ENCODE measurements at places on chromosomes 11 and 22. TPM values are rescaled to one million over a fixed set of nuclear protein-coding genes. Genes with fewer than 3 reads are reported as not detected.

SLC6A5 gene
- not detected for total RNA-seq

NLRP10 gene
- total RNA-seq: not detected

ADAMTS8 gene
- not detected for total RNA-seq

APOBEC3C gene
- total RNA-seq: 6.6 TPM

SMPD1 gene
- total RNA-seq: 23.4 TPM

KREMEN1 gene
- 0.60 TPM for total RNA-seq

GLB1L2 gene
- 0.21 TPM for total RNA-seq

DNA sequence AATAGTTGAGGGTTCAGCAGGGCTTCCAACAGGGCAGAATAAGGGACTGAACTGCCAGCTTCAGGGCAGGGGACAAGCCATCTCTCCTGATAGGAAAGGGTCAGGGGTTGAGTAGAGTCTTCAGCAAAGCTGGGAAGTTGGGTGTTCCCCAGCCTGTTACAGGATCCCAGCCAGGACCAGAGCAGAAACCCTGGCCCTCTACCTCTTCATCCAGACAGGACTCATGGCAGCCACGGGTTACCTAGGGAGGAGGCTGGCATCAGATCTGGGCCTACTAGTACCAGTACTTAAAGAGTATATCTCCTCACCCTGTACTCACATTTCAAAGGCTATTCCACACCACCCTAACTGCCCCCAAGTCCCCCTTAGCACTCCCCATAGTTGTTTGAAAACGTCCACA is 2.4 kb upstream of the TAF10 start:
- no peak for DNase-seq

DNA sequence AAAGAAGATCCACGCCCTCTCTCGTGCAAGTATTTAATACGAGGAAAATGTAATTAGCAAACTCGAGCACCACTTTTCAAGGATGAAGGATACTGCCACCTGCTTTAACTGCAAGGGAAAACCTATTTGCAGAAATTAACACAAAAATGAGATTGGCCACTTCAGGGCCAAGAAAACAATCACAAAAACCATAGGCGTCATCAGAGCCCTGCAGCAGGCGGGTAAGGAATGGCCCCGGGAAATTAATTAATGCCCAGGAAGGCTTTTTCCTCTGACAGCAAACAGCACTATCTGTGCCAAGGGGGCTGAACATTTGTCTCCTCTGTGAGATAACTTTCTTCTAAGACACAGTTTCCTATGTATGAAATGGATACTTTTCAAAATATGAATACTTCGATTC is 255.7 kb downstream of the CTTN start:
- DNase-seq: no peak

- DNase-seq: no peak
These were observed 3.6 kb upstream of the ROBO3 start for GRCh38 chr11:124861670-124862069.

DNA sequence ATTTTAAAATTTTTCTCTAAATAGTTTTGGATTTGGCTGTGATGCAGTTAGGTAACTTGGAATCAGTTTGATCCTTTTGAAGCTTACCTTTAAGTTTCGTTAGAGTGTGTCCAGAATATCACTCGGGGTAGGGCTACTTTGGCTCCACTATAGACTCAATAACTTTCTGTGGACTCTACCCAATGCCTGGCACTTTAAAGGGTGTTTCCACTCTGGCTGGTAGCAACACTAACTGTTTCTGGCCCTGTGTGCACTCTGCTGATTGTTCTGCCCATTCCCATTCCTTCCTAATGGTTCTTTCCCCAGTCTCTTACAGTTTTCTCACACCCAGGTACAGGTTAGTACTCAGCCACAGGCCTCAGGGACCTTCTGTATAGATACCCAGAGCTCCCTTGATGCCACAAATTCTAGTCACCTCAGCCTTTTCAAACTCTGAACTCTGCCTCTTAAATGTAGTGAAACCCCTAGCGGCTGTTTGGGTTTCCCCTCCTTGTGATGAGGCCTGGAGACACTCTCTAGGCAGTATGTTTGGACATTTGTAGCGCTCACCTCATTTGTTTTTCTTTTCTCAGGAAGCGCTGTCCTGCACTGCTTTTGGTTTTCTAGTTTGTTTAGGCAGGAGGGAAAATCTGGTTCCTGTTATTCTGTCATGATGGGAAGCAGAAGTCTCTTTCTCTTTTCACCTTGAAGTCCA is 16.8 kb downstream of the CUL5 start:
- DNase-seq: no peak

GRCh38 chr22:38424525-38425080 is 30.4 kb downstream of the KCNJ4 start:
- no peak for DNase-seq

DNA sequence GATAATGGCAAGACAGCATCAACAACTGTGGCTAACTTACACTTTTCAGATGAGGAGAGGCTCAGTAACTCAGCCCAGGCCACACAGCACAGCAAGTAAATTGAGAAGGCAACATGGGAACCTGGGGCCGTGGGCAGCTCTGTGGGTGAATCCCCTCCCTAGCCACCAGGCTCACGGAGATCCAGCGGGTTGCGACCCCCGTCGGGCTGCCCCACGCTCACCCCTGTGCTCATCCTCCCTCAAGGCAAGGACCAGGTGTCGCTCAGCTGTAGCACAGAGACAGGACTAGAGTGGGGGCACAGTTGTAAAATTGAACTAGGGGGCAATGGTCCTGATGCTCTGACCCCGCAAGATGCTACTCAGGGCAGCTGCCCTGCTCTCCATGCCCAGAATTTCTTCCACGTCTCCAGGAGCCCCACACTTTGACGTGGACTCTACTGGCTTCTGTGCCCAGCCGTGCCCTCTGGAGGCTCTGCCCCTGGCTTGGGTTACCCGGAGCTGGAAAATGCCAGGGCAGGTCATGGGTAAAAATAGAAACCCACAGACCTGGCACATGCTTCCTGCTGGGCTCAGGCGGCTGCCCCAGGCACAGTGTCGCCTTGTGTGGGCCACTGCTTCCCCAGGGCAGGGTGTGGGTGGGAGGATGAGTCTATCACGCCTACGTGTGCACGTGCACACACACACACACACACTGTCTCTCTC is 9.0 kb downstream of the TUBA8 start:
- no peak for DNase-seq

DNA sequence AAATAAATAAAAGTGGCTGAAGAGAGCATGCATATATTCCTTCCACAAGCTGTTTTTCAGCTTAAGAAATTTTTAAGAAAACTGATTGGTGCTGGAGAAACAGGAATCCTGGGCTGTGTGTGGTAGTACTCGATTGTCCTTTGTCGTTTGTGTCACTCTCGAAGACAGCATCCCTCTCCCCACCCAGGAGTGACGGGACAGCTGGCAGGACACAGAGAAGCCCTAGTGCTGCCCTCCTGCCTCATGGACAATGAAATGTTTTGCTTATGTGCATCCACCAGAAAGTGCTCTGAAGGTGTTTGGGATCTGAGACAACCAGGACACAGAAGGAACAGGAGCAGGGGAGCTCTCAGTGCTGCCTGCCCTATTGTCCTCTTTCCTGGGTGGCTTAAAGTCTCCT is 12.8 kb downstream of the PLAAT4 start:
- no peak for DNase-seq

DNA sequence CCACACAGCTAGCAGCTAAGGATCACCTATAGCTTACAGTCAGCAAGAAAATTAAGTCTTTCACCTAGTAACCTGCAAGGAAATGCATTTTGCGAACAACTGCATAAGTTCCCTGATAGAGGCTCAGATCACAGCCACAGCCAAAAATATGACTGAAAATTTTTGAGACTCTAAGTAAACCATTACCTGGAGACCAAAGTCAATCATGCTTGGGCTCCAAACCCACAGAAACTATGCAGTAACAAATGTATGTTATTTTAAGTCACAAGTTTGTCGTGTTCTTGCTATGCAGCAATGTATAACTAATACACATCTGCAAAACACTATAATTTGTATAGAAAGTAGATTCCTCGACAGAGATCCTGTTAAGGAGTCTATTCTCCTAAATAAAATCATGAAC is 1025.7 kb upstream of the RAG2 start:
- DNase-seq: no peak

GRCh38 chr22:20319745-20320658 is at the start of gene DGCR6L:
Gene DGCR6L, minus strand, starts transcription at chr22:20320060. Its CDS starts 72 bp downstream, at chr22:20319988.
- DNase-seq: peak; percentile 81

DNA sequence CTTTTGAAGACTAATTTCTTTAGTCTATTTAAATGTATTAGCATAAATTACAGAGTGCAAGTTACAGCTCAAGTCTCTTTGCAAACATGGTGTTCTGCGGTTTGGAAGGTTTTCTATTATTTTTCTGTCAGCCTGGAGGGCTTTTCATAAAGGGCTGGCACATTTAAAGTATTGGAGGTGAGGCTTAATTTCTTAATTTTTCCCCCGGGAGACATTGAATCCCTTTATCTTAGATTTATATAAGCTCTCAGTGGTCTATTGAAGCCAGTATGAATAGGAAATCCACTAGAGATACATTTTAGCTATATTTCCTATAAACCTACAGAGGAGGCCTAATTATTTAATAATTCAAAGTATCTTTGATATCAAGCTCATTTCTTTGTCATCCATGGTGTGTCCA is 102.7 kb upstream of the CLPB start:
- no peak for DNase-seq

DNA sequence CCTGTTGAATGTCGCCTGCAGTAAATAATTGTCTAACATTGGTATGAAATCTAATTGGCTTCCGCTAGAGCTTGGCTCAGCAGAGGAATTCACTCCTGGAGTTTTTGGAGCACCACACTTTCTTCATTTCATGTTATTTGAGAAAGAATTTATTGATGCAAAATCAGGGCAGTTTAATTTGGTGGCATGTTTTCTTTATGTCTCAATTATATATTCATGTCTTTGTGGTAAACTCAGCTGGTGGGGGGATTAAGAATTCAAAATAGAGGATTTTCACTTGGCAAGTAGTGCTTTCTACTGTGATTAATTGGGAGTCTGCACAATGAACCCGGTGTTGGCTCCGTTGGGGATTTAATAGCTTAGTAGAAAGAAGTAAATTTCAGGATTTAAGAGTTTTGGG is 784.4 kb downstream of the NTM start:
- DNase-seq: no peak

GRCh38 chr22:45612451-45612901 is 59.2 kb upstream of the ATXN10 start:
- no peak for DNase-seq

DNA sequence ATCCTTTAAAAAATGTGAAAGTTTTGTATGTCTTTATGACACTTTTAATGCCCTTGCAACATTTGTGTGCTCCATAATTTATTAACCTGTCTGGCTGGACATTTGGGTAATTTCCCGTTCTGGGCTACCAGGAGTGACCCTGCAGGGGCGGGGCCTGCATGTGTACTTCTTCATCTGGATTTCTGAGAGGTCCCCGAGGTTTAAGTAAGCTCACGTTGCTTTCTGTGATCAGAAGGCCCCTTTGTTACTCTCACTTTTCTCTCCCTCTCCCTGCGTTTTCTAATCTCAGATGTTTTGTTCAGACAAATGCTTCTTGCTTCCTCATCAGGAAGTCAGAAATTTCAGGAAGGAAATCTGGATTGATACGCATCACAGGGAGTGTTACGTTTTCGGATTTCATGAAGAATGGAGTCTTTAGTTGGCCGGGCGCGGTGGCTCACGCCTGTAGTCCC is 78.9 kb upstream of the CRYBB3 start:
- peak; percentile 79 for DNase-seq

DNA sequence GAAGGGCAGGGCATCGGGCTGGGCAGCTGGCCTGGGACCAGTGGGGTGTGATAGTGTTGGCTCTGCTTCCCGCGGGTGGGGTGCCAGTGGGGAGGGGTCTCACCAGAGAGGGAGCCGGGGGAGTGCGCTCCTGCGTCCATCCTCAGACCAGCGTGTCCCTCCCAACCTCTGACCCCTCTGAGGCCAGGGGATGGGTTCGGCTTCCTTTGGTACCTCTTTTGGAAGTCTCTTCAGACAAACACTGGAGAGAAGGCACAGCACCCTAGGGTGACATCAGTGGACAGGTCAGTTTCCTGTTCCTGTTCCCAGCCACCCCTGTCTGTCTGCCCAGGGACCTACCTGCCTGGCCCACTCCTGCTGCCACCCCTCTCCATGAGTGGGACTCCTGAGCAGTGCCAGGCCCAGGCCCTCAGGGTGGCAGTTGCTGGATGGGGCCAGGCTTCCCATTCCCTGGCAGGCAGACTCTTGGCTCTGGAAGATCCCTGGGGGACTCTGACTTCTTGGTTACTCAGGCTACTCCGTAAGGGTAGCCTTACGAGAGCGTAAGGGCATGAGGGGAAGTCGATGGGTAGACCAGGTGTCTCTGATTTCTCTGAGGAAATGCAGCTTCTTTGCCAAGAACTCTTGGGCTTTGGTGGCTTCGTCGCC is 2.6 kb downstream of the TAGLN start:
- DNase-seq: no peak

DNA sequence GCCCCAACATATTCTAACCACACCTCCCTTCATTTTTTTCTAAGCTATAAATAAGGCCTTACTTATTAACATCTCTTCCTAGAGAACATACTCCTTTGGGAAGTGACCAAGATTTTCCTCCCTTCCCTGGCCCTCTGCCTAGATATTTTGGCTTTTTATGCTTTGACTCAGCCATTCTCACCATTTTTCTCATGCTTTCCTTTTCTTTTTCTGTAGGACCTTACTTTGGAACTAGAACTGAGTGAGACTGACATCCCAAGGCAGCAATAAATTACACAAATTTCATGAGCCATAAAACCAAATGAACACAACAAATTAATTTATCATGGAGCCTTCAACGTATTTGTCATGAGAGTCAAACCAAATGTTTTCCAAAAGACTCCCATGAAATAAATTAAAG is 142.7 kb upstream of the CTSC start:
- DNase-seq: no peak

DNA sequence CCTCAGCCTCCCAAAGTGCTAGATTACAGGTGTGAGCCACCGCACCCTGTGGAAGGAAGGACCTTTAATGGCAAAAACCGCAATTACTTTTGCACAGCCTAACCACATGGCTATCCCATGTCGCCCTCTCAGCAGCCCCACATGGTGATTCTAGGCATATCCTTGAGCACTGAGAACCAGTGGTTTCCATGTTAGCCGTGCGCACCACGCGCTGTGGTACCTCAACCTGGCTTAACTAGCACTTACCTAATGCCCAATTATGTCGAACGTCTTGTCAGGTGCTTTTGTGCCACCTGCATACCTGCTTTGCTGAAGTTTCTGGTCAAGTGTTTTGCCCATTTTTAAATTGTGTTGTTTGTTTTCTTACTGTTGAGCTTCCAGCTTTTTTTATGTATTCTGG is 697.9 kb downstream of the BRD1 start:
- DNase-seq: no peak

DNA sequence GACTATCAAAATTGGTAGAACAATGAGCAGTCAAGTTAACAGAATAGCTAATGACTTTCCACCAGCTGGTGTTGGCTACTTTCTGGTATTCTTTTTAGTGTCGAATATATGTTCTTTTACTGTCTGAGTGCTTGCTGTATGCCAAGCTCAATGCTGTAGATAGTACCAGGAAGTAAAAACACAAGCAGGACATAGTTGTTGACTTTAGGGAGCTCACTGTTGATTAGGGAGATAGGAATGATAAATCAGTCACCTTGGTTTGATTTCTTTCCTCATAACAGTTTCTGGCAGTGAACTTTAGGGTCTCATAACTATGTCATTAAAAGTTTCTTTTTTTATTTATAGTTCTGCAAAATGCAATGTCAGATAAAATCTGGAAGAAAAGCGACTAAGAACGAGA is 9.0 kb downstream of the HMGXB4 start:
- no peak for DNase-seq

All from pulmonary artery endothelial cell (primary cell).